Testis (tissue), 5 donors: ENCODE measurements at places on chromosomes 4 and X.
A peak's percentile ranks its signal among the peaks of the same experiment; 100 is the strongest.

GRCh38 chr4:40340030-40340429 lies 4.9 kb downstream of the CHRNA9 start:
- no peak overlapping the region for H3K4me3 ChIP-seq
- H3K4me1 ChIP-seq: no peaks in the 10 kb centered on the region
- H3K27me3 ChIP-seq: no peaks in the 10 kb centered on the region
- no peak for DNase-seq
- no peaks in the 10 kb centered on the region for H3K36me3 ChIP-seq

GRCh38 chr4:142331132-142331531 lies 515.0 kb downstream of the INPP4B start:
- H3K27ac ChIP-seq: no peak overlapping the region
- no peaks in the 10 kb centered on the region for H3K27me3 ChIP-seq
- peak; percentile 60 for DNase-seq
- H3K4me1 ChIP-seq: no peaks in the 10 kb centered on the region
- H3K36me3 ChIP-seq: no peaks in the 10 kb centered on the region

DNA sequence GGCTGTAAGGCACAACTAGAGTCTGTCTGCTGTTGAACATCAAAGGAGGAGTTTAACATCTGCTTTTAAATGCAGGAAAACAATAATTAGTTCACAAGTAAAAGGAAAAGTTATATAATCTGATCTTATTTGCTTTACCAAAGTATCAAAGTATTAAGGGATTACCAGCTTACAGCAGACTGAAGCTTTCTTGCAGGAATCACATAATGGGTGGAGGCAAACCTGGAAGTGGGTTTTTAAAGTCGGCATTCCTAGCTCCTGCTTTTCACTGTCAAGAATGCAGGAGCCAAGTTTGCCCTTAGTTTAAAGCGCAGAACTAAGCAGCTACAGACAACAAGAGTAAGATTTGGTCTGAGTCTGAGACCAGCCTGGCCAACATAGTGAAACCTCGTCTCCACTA lies 122.2 kb downstream of the APBB2 start:
- DNase-seq: no peak
- H3K36me3 ChIP-seq: no peaks in the 10 kb centered on the region
- H3K4me1 ChIP-seq: no peaks in the 10 kb centered on the region
- H3K27ac ChIP-seq: no peak overlapping the region

DNA sequence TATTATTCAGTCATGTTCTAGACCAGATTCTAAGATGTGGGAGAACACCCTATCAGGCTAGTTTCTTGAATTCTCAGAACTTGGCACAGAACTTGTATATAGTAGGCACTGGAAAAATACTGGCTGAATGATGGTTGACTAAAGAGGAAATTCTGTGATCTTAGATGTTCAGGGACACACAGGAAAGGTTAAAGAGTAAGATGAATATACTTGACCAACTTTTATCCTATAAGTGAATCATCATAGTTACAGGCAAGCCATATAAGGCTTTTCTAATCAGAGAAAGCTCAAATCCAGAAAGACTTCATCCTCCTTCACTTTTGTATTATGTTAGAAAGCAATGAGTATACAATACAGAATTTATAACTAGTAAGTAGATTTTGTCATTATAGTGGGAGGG lies 53.8 kb downstream of the SEPTIN11 start:
- no peak overlapping the region for H3K27ac ChIP-seq
- DNase-seq: no peak
- peaks cover 9% of the 10 kb centered on the region for H3K4me1 ChIP-seq
- H3K4me3 ChIP-seq: no peak overlapping the region

- H3K27me3 ChIP-seq: no peaks in the 10 kb centered on the region
- peak; percentile 48 for DNase-seq
- no peak overlapping the region for H3K4me3 ChIP-seq
- no peak overlapping the region for H3K27ac ChIP-seq
- no peaks in the 10 kb centered on the region for H3K4me1 ChIP-seq
These were observed 82.9 kb upstream of the TAB3 start for GRCh38 chrX:30971774-30972603.

GRCh38 chrX:16213961-16214360 lies 46.7 kb downstream of the MAGEB17 start:
- no peak overlapping the region for H3K27ac ChIP-seq
- no peaks in the 10 kb centered on the region for H3K27me3 ChIP-seq
- DNase-seq: no peak
- no peaks in the 10 kb centered on the region for H3K4me1 ChIP-seq
- H3K36me3 ChIP-seq: no peaks in the 10 kb centered on the region

- H3K4me1 ChIP-seq: no peaks in the 10 kb centered on the region
- H3K36me3 ChIP-seq: no peaks in the 10 kb centered on the region
- DNase-seq: no peak
- H3K27me3 ChIP-seq: no peaks in the 10 kb centered on the region
- no peak overlapping the region for H3K27ac ChIP-seq
- no peak overlapping the region for H3K4me3 ChIP-seq
These were observed 26.5 kb downstream of the ADH5 start for GRCh38 chr4:99062120-99062519.

DNA sequence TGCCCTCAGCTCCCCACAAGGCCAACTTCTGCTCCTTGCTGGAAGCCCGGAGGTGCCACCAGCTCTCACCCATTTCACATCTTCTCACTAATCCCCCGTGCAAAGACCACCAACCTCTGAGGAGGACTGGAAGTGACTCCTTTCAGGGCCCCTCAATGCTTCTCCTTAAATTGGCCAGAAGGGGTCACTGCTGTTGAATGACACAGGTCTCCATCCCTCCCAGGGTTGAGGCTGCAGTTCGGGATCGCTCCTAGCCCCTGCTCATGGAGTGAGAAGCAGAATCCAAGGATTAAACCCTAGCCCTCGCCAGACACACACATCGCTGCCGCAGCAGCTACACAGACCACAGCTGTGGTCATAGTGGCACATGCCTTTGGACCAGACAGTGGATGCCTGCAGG lies 279.5 kb upstream of the TAPT1 start:
- DNase-seq: no peak
- peaks cover 3% of the 10 kb centered on the region for H3K36me3 ChIP-seq
- no peak overlapping the region for H3K4me3 ChIP-seq
- H3K4me1 ChIP-seq: no peaks in the 10 kb centered on the region

- H3K4me1 ChIP-seq: no peaks in the 10 kb centered on the region
- no peaks in the 10 kb centered on the region for H3K36me3 ChIP-seq
- H3K4me3 ChIP-seq: no peak overlapping the region
- no peaks in the 10 kb centered on the region for H3K27me3 ChIP-seq
- H3K27ac ChIP-seq: no peak overlapping the region
These were observed 106.8 kb downstream of the HDAC8 start for GRCh38 chrX:72465889-72466288.

DNA sequence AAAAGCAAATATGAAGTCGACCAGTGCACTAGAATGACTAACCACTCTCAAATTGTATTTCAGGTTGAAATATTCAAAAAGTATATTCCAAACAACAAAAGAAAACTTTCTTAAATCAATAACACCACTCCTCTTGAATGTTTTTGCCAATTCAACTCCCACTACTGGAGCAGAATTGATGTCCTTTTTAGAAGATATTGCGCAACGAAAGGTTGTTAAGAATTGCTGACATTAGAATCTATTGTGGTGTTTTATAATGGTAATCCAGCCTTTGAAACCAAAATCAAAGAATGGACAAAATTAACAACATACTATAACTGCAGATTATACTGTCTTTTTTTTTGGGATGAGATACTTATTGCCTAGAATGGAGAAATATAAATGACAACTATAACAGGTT lies 331.3 kb downstream of the GRXCR1 start:
- H3K4me3 ChIP-seq: no peak overlapping the region
- H3K4me1 ChIP-seq: no peaks in the 10 kb centered on the region
- no peaks in the 10 kb centered on the region for H3K27me3 ChIP-seq

- no peak for DNase-seq
- no peaks in the 10 kb centered on the region for H3K36me3 ChIP-seq
- no peaks in the 10 kb centered on the region for H3K27me3 ChIP-seq
- H3K27ac ChIP-seq: no peak overlapping the region
These were observed 171.5 kb upstream of the VEGFC start for GRCh38 chr4:176964116-176964691.

GRCh38 chrX:46643636-46644035 lies 70.1 kb downstream of the CHST7 start:
- H3K4me1 ChIP-seq: no peaks in the 10 kb centered on the region
- no peaks in the 10 kb centered on the region for H3K27me3 ChIP-seq
- no peak overlapping the region for H3K27ac ChIP-seq
- DNase-seq: no peak

GRCh38 chrX:41522671-41523070 lies 75.5 kb downstream of the NYX start:
- no peaks in the 10 kb centered on the region for H3K27me3 ChIP-seq
- H3K36me3 ChIP-seq: no peaks in the 10 kb centered on the region
- no peaks in the 10 kb centered on the region for H3K4me1 ChIP-seq
- DNase-seq: no peak

DNA sequence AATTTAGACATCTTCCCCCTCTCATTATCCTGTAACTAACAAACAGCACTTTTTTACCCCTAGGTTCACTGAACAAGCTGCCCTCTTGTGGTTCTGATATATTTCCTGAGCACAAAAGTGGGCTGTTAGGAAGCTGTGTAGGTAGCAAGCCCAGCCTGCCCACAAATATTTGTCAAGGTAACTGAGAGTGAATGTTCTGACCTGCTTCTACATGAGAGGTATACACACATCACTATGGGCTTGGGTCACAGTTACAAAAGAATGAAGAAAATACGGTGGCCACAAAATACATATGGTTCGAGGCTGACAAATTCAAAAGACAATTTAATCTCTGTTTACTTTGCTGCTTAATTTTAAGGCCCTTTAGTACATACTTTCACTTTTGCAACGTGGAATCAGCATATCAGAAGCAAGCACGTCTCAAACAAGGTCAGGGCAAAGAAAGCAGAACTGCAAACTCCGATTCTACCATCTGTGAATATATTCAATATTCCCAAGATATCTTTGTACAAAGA lies 78.7 kb downstream of the RBM47 start:
- H3K27me3 ChIP-seq: no peaks in the 10 kb centered on the region
- peak overlapping the region; percentile 46 for H3K27ac ChIP-seq
- no peaks in the 10 kb centered on the region for H3K36me3 ChIP-seq
- no peak overlapping the region for H3K4me3 ChIP-seq

GRCh38 chr4:25950461-25951389 lies 36.7 kb downstream of the SMIM20 start:
- no peak for DNase-seq
- no peaks in the 10 kb centered on the region for H3K27me3 ChIP-seq
- H3K4me3 ChIP-seq: no peak overlapping the region
- no peaks in the 10 kb centered on the region for H3K36me3 ChIP-seq
- H3K27ac ChIP-seq: no peak overlapping the region

- H3K4me1 ChIP-seq: no peaks in the 10 kb centered on the region
- no peak overlapping the region for H3K27ac ChIP-seq
- no peaks in the 10 kb centered on the region for H3K36me3 ChIP-seq
- no peak overlapping the region for H3K4me3 ChIP-seq
- no peaks in the 10 kb centered on the region for H3K27me3 ChIP-seq
These were observed 104.4 kb downstream of the PJA1 start for GRCh38 chrX:69060631-69061408.

- no peak within 1 kb of the TSS for H3K27ac ChIP-seq
- DNase-seq: peak; percentile 61
- peaks cover 11% of the 10 kb centered on the region for H3K4me1 ChIP-seq
- H3K27me3 ChIP-seq: no peaks in the 10 kb centered on the region
- H3K4me3 ChIP-seq: peak within 1 kb of the TSS; percentile 57
- H3K36me3 ChIP-seq: no peaks in the 10 kb centered on the region
These were observed at the start of gene HPSE for GRCh38 chr4:83334425-83335241. TSS of gene HPSE (minus strand) at chr4:83334848. CDS start at chr4:83334782, 66 bp downstream.

- H3K4me3 ChIP-seq: no peak overlapping the region
- H3K27ac ChIP-seq: no peak overlapping the region
- DNase-seq: no peak
- H3K4me1 ChIP-seq: peaks cover 6% of the 10 kb centered on the region
These were observed 8.1 kb downstream of the CRMP1 start for GRCh38 chr4:5884796-5885195.

- H3K4me1 ChIP-seq: peaks cover 16% of the 10 kb centered on the region
- no peaks in the 10 kb centered on the region for H3K27me3 ChIP-seq
- H3K36me3 ChIP-seq: no peaks in the 10 kb centered on the region
These were observed 49.5 kb upstream of the CBR4 start for GRCh38 chr4:169059306-169060211.

DNA sequence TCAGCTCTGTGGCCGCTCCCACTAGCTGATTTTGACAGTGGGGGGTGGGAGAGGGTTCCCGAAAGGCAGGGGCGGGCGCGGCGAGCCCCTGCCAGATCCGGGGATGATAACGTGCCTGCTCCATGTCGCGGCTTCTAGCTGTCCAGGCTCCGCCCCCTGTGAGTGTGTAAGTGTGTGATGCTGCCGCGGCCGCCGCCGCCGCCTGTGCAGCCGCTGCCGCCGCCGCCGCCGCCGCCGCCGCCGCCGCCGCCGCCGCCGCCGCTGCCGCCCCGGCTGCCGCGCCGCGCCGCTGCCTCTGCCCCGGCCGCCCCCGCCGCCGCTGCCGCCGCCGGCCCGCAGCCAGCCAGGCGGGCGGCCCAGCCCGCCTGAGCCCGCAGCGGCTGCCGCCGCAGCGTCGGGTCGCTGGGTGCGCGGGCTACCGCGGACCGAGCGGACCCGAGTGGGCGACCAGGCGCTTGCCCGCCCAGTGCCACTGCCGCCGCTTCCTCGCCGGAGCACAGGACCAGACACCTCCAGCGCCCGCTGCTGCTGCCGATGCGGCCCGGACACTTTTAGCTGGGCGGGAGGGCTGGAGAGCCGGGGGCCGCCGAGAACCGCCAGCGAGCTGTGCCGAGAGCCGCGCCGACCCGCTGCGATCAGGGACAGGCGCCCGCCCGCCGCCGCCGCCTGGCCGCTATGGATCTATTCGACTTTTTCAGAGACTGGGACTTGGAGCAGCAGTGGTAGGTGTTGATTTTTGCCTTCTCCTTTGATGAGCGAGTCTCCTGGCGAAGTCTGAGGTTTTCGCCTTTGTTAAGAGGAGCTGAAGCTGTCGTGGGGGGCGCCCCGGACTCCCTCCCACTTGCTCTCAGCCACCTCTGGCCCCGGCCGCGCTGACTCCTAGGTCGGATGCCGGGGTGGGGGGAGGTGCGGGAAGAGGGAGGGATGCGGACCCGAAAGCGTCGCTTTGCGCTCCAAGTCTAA lies at the start of gene AFF2:
AFF2 (plus strand) TSS at position 195 of the 963 bp plus-strand sequence; CDS start at position 676, 481 bp downstream.
- peak within 1 kb of the TSS; percentile 51 for H3K4me3 ChIP-seq
- peak within 1 kb of the TSS; percentile 59 for H3K27ac ChIP-seq
- H3K4me1 ChIP-seq: peaks cover 4% of the 10 kb centered on the region
- no peaks in the 10 kb centered on the region for H3K27me3 ChIP-seq
- DNase-seq: peak; percentile 55

DNA sequence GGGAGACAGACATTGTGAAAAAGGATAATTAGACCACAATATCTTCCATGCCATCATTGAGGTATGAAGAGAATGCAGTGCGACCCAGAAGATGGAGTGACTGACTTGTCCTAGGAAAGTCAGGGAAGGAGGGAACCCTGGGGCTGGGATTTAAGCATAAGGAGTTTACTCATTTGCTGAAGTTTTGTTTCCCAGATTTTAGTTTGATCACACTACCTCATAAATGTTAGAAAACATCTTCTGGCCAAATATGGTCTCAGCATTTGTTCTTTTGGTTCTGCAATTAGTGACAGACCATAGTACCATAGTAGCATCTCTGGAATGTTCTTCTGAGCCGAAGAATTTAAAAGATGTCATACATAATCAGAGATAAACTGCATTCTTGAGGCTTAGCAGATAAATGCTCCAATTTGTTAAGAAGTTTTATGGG lies 96.5 kb upstream of the PGRMC2 start:
- H3K27ac ChIP-seq: no peak overlapping the region
- no peaks in the 10 kb centered on the region for H3K27me3 ChIP-seq
- H3K4me1 ChIP-seq: peaks cover 13% of the 10 kb centered on the region

GRCh38 chr4:108744307-108744706 lies 18.5 kb downstream of the ETNPPL start:
- no peaks in the 10 kb centered on the region for H3K4me1 ChIP-seq
- H3K36me3 ChIP-seq: no peaks in the 10 kb centered on the region
- no peak overlapping the region for H3K4me3 ChIP-seq
- DNase-seq: no peak
